ENCODE measurements at places on chromosomes 6 and 20.

DNA sequence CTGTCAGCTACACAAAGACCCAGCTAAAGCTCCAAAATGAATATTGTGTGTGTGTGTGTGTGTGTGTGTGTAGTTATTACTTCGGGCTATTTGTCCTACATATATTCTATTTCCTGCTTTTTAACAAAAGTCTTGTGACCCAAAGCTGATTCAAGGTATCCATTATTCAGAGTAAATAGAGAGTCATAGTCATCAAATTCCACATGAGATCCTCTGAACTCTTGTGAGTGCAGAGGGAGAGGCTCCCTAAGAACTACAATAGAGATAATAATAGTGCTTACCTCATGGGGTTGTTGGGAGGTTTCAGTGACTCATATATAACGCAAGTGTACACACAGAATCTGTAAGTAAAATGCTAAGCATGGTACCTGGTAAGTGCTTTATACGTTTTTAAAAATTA, 95.6 kb upstream of the SHLD1 start:
- DNase-seq, result no peak

DNA sequence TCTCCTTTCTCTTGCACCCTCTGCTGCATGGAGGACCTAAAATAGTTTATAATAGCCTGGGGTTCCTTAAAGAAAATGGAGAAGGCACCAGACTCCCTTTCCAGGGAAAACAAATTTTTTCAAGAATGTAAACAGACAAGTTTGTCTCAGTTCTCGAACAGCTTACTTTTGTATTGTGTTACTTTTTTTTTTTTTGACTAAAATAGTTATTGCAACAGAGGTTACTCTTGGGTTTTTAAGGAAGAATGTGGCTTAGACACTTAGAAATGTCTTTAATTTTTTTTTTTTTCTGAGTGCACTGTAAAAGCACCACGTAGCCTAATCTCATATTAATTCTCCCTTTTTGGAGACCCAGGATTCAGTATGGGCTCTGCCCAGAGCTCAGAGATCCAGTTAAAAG, 148.7 kb upstream of the CARMIL1 start:
- DNase-seq, result no peak

- DNase-seq, result no peak
Measured at GRCh38 chr6:16684896-16685554, 76.2 kb downstream of the ATXN1 start.

- DNase-seq, result no peak
Measured at GRCh38 chr6:149750136-149750609, 632 bp downstream of the PCMT1 start.
